ENCODE measurements at places on chromosomes 1 and 21.

DNA sequence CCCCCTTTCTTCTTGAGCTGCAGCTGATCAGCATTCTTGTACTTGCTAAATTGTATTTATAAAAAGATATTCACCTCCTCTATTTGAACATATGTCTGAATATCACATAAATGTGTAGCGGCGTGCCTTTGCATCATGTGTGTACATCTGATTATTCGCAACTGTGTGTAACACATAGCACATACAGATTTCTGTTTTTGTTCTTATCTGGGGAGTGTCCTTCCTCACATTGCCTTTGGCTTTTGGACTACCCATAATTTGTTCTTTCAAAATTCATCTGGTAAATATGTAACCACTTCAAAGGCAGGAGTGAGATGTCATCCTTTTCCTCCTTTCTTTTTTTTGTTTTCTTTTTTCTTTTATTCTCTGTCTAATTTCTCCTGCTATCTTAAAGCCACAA, 113.6 kb downstream of the PBX1 start:
- DNase-seq = no peak

DNA sequence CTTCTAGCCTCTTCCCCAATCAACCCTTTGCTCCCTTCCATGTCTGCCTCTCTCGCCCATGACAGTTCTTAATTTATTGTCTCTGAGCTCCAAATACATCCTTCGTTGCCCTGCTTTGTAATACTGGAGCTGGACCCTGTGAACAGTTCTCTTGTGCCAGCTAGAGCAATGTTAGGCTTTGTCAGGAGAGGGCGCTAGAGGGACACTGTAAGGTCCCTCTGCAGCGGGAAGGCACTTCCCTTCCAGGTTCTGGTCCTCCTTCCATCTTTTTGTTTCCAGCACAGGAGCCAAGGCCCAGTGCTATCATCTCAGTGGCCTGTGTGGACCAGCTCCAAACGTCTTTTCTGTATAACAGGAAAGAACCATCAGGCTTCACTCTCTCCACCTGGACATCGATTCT, 95.9 kb downstream of the PTPRU start:
- DNase-seq = peak; percentile 31

DNA sequence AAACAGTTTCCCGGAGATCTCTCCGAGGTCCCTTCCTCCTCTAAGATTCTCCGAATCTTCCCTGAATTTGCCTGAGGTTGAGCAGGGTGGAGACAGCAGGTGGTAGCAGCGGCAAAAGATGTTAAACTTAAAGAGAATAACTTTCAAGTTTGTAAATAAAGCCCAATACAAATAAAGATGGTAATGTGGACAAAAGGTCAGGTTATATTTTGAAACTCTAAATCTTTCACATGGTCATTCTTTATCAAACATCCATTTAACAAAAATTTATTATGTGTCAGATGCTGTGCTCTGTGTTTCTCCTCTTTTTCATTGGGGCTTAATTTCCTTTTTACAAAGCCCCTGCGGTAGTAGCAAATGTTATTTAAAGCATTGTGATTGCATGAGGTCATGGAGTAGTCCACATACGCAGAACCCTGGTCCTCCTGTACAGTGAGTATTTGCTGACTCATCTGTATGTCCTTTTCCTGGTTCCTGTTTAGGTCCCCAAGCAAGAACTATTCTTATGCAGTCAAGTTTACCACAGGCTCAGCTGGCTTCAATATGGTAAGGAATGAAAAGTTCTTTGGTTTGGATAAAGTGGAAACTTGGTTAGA, 119.2 kb downstream of the ITSN1 start:
- peak; percentile 98 for DNase-seq

DNA sequence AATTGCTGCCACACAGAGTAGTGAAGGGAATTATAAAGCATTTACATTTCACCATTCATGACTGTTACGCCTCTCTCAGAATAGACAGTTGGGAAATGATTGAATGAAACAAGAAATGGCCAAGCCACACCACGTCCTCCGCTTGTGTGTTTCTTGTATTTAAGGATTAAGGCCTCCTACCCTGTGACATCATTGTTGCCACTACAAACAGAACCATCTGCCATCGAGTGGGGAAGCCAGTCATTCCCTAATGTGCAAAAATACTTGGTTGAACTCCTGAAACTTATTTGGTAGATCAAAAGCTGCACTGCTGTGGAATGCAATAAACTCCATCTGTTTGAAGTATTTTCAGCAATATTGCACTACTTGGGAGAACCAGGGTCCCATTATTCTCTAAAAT, 99.0 kb upstream of the C1orf105 start:
- peak; percentile 80 for DNase-seq

- no peak for DNase-seq
Measured at GRCh38 chr1:59328353-59328752, 31.5 kb downstream of the FGGY start.

GRCh38 chr1:36624466-36624865, 141.8 kb upstream of the CSF3R start:
- DNase-seq = no peak

DNA sequence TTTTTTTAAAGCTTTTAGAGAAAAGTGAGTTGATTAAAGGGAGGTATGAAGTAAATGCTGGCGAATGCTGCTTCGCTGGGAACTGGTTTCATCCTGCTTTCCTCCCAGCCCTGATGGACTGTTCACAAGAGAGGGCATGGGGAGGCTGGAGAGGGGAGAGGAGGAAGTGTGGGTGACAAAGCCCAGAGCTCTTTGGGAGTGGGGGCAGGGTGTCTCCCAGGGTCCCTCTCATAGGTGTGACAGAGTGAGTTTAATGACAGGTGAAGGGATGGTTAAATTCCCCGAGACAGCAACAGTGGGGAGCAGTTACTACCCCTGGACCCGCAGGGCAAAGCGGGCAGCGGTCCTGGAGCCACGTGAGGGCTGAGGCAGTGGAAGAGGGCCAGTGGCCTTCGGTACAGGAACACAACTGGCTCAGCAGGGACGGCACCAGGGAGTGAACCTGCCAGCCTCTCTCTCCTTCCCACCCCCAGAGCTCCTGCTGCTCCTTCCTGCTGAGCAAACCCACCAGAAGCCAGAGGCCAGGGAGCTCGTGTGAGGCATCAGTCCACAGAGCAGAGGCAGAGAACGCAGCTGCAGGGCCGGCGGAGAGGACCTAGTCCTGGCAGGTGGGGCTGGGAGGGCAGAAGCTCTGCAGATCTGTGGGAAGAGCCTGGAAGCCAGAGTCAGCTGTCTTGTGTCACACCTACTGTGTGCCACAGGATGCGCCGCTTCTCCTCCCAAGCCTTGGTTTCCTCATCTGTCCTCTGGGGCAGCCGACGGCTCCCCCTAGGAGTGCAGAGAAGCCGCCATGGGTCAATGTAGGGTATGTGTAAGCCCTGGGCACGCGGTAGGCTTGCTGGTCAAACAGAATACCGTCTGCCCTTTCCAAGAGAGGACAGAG, 20.9 kb upstream of the LRP8 start:
- no peak for DNase-seq

DNA sequence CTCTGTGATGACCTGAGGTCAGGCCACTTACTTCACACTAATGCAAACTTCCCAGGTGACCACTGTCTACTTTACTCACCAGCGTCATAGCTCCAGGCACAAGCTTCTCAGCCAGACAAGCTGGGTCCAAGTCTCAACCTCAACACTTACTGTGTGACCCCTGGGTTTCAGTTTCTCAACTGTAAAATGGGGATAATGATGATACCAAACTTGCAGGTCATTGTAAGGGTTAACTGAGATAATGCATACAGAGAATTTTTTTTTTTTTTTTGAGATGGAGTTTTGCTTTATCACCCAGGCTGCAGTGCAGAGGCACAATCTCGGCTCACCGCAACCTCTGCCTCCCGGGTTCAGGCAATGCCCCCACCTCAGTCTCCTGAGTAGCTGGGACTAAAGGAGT, 34.7 kb downstream of the AK2 start:
- DNase-seq = no peak

- DNase-seq = no peak
Measured at GRCh38 chr1:227453631-227454355, 109.6 kb upstream of the ZNF678 start.
